Skin of body (tissue), 3 donors: ENCODE measurements at places on chromosomes 11 and 22.

- DNase-seq, result no peak
Measured at GRCh38 chr22:37017356-37017755, 1.9 kb downstream of the TST start.

DNA sequence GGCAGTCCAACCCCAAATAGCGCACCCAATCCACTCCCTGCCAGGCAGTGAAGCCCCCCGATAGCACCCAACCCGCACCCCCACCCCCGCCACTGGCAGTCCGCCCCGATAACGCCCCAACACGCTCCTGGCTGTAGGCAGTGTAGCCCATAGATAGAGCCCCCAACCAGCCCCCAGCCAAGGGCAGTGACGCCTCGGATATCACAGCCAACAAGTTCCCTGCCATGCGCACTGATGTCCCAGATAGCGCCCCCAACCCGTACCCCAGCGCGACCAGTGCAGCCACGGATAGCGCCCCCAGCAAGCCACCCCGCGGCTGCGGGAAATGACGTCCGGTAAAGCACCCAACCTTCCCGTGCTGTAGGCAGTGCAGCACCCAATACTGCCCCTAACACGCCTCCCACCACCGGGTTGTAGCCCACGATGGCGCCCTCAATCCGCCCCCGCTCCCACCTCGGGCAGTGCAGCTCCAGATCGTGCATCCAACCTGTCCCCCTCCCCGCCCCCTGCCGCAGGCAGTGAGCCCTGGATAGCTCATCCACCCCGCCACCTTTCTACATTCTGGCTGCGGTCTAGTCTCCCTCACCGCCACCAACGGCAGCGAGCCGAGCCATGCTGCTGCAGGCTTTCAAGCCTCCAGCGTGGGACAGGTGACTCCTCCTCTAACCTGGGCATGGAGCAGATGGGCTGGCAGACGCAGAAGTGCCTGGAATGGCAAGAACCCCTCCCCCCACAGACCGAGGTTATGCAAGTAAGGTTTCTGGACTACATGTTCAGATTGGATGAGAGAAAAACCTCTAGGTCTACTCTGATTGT, 625 bp downstream of the RFPL2 start:
- DNase-seq, result no peak

DNA sequence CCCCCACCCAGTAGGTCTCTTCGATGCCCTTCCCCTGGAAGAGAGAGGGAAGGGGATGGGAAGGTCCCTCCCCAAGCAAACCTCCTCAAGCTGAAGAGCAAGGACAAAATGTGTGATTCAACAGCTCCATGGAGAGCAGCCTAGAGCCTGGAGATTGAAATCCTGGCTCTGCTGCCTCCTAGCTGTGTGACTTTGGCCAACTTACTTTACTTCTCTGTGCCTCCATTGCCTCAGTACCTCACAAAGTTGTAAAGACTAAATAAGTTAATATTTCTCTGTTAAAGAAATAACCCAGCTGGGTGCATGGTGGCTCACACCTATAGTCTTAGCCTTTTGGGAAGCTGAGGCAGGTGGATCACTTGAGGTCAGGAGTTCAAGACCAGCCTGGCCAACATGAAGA, 21.1 kb upstream of the LRRC32 start:
- DNase-seq, result no peak

DNA sequence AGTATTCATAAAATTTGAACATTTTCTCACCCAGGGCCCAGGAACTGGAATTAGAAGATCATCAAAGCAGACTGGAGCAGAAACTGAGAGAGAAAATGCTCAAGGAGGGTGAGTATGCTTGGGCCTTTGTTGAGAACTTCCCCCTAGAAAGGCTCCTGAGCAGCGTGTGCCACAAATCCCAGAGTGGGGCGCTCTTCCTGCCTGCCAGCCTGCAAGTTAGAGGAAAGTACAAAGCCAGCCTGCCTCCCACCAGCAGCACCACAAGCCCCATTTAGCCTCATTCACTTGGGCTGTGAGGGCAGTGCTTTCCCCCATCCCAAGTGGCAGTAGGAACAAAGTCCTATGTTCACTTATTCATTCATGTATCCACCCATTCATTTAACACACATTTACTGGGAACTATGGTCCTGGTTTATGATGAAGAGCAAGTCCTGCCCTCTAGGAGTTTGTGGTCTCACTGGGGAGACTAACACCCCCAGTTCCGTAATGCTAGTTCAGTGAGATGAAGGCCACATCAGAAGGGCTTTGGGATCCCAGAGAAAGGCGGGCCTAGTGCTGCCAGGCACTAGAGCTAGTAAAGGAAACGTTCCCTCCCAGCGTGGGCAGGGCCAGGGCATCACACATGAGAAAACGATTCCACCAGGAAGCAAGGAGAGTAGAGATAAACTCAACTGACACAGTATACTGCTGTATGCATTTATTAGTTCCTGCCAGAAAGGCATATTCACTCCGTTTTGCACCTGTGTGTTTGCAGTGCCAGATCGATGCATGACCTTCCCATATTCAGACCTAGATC, 22.4 kb upstream of the PARVA start:
- no peak for DNase-seq

- no peak for DNase-seq
Measured at GRCh38 chr11:71456294-71456693, 3.3 kb downstream of the NADSYN1 start.

- no peak for DNase-seq
Measured at GRCh38 chr11:6480299-6480914, 724 bp downstream of the ARFIP2 start.

DNA sequence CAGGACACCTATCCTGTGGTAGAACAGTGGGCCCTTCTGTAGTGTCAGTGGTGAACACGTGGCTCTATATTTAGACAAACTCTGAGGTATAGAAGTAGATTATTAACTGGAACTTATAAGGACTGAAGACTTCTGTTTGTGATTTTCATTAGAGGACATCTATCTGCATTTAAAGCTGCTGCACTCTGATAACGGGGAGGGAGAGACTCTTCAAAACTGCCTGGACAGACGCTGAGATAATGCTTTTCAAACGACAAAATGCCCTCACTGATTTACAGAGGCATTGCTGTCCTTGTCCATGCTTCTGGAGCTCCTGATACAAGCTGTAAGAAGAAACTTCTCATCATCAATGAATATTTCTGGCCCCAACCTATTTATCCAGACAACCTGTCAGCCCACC, 425.2 kb downstream of the OPCML start:
- no peak for DNase-seq

GRCh38 chr22:46803031-46803880, 40.8 kb downstream of the TBC1D22A start:
- no peak for DNase-seq

GRCh38 chr11:117861151-117862018, 15.1 kb downstream of the FXYD6 start:
- DNase-seq, result peak; percentile 25

DNA sequence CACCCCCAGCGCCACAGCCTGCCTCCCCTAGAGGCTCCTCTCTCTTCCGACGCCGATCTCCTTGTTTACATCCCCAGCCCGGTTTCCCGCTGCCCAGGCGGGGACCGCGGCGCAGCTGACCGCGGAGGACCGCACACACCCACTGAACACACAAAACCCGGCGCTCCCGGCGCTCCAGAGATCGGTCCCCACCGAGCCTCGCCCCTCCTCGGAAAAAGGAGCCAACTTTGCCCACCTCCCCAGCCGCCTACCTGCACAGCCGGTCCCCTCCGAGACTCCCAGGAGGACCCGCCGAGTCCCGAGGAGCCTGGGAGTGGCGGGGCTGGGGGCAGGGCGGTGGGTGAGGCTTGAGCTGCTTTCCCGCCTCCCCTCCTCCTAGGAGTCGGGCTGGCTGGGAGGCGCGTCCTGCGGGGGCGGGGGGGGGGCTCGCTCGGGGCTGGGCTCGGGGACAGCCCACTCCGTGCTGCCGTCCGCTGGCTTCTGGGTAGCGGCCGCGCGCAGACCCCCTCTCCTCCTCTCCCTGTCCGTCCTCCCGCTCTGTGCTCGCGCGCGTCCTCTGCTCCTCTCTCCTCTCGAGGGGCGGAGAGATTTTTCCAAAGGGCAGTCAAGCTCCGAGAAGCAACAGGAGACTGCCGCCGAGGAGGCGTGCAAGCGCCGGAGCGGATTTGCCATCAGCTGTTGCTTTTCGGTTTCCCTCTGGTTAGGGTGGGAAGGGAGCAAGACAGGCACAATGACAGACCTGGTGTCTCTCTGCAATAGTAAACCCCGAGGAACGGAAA, at the start of gene FXYD6:
TSS of gene FXYD6 (minus strand) at position 318 of the 779 bp plus-strand sequence. CDS start 33,882 bp downstream, outside the sequence.
- peak; percentile 68 for DNase-seq

GRCh38 chr11:1237128-1237580, 14.3 kb downstream of the MUC5B start:
- DNase-seq, result no peak

DNA sequence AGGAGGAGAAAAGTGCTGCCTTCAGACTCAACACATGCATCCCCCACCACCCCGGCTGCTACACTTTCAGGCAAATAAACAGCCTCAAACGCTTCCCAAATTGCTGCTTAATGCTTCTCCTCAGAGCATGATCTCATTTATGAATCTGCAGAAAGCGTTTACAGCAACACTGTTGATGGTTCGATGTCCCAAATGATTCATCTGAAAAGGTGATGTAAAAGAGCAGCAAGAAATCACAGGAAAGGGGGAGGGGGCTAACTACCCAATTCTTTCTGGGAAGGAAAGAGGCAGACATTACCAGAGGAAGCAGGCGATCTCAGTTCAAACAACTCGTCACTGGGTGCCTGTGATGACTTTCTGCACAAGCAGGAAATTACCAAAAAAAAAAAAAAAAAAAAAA, 119.6 kb downstream of the TENM4 start:
- no peak for DNase-seq

- peak; percentile 65 for DNase-seq
Measured at GRCh38 chr11:117316197-117316961, at the start of gene BACE1. Gene BACE1, minus strand, starts transcription at chr11:117316256. Its CDS starts 461 bp downstream, at chr11:117315795.

DNA sequence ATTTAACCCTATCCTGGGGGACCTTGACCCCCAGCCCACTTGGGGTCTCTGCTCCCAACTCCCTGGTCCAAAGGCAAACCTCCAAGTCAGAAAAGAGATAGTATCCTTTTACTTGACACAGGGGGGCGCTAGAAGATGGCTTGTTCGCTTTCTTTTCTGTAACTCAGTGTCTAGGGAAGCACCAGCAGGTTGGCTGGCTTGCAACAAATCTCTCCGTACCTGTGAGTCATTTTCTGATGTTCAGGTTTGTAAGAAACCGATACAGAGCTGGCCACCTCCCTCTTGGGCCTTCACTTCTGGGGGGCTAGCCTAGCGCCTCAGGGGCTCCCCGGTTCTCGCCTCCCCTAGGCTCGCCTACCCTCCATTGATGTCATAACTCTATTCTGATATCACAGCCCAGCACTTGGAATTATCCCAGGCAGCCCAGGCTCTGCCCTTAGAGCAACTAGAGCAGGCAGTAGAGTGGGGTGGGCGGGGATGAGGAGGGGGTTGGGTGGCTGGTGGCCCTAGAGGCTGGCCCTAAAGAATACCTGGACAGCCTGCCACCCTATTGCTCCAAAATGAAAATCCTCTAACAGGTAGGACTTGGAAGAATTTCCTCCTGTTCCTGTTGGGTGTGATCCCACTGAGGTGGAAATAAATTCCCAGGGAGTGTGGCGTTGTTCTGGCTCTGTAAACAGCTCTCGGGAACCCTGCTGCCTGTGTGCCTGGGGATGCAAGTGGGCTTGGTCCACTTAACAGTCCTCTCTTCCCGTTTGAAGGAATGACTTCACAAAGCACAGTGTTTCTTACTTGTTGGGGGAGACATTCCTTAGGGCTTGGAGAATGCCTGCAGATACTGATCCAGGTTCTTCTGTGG, 69.4 kb downstream of the OSBP2 start:
- DNase-seq, result no peak

DNA sequence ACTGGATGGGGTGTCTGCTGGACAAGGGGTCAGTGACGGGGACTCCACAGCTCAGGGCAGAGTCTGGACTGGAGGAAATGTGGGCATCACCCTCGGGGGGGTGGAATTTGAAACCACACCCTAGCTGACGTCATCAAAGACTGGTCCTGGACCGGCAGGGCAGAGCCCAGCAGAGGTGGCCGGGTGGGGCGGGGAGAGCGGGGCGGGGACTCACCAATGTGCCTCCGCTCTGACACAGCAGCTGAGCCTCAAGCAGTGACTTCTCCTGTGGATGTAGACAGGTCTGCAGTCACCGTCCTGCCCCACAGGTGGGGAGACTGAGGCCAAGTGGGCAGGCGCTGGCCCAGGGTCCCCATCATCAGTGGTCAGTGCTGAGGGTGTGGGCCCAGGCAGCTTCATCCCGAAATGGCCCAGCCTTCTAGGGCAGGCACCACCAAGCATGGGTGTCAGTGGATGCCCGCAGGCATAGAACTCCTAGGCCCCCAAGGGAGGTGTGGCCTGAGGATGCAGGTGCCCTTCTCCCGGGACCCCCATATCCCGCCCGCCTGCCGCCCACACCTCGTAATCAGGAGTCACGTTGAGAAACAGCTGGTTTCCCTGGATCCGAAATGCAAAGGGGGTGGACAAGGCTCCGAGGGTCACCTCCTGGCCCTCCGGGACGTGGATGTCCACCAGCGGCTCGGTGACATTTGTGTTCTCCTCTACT, 603 bp downstream of the CDHR5 start:
- no peak for DNase-seq

DNA sequence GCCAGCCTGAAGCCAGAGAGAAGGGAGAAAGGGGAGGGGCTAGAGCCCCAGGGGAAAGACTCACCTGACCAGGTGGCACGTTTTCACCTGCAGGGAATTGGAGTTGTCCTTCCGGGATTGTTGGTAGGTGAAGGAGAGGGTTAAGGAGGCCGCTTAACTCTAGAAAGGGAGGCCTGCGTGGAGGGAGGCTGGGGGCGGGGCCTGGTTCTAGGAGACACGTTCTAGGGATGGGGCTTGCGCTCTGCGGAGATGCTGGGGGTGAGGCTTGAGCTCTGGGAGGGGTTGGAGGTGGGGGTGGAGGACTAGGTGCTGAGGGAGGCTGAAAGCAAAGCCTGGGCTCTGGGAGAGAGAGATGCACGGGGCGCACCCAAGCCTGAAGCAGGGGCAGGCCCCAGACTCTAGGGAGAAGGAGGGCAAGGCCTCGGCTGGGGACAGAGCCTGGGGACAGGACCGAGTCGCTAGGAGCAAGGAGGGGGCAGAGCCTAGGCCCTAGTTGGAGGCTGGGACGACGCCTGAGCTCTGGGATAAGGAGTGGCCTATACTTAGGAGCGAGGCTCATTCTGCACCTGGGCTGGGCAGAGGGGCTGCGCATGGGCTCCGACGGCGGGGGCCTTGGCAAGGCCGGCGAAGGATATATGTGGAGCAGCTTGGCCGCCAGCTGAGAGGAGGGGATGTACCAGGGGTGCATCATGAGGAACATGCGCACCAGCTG, 2.4 kb downstream of the RASGRP2 start:
- no peak for DNase-seq

GRCh38 chr11:85029964-85030363, 597.2 kb downstream of the DLG2 start:
- DNase-seq, result no peak

- DNase-seq, result no peak
Measured at GRCh38 chr22:32631507-32632255, 157.1 kb downstream of the FBXO7 start.

DNA sequence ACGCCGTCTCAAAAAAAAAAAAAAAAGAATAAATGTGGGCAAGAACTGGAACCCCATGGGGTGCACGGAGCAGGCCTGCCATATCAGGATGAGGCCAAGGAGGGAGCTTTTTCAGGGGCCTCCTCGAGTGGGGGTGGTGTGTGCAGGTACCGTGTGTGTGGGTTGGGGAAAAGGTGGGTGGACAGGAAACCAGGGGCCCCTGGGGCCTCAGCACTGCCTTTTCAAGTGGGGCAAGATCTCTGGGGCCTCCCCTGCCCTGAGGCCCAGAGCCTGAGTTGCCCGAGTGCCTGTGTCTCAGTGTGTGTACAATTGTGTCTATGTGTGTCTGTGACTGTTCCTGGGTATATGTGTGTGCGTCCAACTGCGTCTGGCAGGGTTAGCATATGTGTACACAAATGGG, 23.8 kb downstream of the TEF start:
- no peak for DNase-seq

- DNase-seq, result no peak
Measured at GRCh38 chr11:120512739-120513435, 1.3 kb downstream of the GRIK4 start.

GRCh38 chr22:32018056-32018455, 25.0 kb upstream of the SLC5A1 start:
- no peak for DNase-seq
